ENCODE measurements at places on chromosomes 2 and 18.

- DNase-seq = no peak
Measured at GRCh38 chr2:241002275-241003046, 4.0 kb downstream of the SNED1 start.

- no peak for DNase-seq
Measured at GRCh38 chr2:223865124-223865523, 27.7 kb upstream of the AP1S3 start.

DNA sequence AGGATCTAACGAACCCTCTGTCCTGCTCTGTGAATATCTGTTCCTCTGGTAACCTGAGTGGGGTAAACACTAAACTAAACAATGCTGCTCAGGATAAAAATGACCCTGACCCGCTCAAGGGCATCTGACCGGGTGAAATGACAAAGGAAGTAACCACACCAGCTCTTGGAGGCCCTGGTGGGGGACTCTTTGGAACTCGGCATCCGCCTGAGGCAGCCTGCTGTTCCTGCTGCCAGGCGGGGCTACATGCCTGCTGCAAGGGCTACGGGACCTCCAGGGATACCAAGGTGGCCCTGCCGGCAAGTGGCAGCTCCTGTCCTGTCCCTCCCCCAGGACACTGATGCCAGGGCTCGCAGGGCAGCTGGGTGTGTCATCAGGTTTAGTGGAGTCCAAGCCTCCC, 273.3 kb downstream of the HDAC4 start:
- DNase-seq = no peak

GRCh38 chr18:10453806-10454680, at the start of gene APCDD1:
Gene APCDD1 (plus strand): TSS chr18:10454635. CDS start chr18:10454982, 347 bp downstream.
- no peak for DNase-seq

DNA sequence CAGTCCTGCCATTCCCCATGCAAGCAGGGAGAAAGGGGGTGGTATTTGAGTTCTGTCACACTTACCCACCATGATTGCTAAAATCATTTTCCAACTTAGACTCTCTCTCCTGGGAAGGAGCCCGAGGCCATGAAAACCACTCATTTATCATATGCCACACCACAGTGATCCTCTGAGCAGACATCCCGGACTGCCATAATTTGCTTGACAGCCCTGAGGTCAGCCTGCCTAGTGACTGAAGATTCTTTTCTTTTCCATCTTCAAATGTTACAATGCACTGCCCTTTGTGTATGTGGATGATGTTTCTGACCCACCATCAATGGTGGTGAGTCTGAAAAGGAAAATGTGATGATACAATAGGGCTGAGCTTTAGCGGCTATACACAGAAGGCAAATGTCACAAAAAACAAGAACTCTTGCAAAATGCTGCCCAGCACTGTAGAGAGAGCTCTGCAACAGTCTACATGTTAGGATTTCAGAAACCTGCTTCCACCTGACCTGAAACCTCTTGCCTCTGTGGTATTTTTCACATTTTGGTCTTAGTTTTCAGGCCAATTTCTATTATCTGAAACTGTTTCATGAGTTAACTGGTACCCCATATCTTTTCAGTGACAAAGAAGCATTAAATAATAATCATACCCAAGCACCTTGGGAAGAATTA, 272.8 kb downstream of the ZNF385B start:
- no peak for DNase-seq

DNA sequence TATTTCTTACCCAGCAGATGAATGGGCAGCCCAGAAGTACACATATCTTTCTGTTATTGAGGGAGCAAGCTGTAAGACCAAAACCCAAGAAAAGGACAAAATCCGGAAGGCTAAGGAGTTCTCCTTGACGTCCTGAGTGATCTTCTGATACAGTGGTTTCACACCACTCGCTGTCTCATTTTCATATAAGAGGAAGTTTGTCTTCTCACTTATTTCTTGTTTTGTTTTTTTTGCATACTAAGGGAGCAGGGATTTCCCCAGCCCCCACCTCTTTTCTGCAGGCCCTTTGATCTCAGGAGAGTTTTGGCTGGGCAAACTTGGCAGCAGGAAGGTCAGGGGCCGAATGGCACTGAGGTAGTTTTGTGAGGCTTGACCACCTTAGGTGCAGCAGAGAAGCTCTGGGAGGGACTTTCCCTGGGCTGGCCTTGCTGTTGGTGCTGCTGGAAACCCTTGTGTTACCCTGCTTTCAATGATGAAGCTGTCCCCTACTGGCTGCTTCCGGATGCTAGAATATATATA, 13.3 kb downstream of the CHRNA1 start:
- no peak for DNase-seq

GRCh38 chr2:151552287-151552686, 142.6 kb downstream of the RIF1 start:
- no peak for DNase-seq

GRCh38 chr2:39994151-39994550, 215.1 kb upstream of the THUMPD2 start:
- peak; percentile 30 for DNase-seq

GRCh38 chr2:169137924-169138323, 68.6 kb downstream of the DHRS9 start:
- no peak for DNase-seq

DNA sequence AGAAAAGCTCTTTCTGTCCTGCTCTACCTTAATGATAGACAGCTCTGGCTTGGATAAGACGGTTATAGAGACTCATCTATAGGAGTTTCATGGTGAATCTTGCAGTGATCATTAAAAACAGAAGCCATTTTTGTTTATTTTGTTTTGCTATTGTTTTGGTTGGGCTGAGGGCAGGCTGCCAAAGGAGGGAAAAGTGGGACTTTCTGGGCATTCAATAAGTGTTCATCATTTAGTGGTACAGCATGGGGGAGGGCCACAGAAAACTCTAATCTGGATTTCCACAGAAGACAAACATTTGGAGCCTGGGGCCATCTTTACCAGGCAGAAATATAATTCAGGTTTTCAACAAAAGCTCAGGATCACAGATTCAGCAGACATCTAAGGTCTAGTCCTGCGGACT, 62.4 kb upstream of the EFEMP1 start:
- DNase-seq = no peak

DNA sequence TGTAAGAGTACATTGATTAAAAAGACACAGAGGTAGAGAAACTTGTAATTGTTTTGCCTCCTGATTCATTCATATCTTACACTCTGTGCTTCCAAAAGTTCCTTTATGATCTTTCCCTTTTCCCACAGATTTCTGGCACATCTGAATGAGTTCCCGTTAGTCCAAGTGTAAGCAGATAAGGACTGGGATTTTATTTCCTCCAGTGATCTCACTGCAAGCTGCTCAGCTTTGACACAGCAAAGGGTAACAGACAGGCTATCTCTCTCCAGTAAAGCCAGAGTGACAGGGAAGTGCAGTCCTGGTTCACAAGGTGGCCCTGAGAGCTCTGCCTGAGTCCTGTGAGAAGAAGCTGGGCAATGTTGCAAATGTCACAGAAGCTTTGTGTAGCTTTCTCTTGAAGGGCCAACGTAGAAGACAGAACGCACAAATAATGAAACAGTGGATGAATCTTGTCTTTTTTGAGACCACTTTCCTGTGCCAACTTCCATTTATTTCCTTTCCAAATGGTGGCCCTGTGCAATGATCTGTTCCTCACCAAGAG, 32.5 kb upstream of the KCNE4 start:
- DNase-seq = no peak

GRCh38 chr18:29003194-29003593, 826.3 kb upstream of the CDH2 start:
- DNase-seq = no peak

DNA sequence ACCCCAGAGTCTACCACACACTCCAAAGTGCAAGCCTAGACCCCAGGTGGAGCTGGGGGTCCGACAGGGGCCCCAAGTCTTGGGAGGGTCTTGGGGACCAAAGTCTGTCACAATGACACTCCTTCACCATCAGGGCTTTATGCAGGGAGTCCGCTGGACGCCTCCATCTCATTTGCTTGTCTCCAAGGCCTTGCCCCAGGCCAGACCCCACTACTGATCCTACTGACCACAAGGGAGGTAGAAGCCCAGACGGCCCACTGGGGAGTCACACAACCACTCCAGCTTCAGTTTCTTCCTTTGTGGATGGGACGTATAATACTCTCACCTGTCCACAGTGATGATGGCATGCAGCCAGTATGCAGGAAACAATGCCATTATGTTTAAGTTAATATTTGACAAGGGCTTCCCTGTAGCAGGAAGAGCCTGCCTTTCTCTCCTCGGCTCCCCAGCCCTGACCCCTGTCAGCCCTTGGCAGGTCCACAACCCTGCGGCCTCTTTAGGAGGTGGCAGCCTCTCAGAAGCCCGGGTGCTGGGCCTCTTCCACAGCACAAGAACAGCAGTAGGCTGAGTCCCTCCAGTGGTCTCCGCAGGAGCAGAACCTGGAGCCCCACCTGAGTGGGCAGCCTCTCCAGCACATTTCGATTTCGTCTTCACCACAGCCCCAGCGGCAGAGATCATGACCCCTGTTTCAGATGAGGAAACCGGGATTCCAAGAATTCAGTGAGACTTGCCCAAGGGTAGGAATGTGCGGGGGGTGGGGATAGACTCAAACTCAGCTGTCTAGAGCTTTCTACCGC, 6.5 kb downstream of the BIN1 start:
- no peak for DNase-seq

DNA sequence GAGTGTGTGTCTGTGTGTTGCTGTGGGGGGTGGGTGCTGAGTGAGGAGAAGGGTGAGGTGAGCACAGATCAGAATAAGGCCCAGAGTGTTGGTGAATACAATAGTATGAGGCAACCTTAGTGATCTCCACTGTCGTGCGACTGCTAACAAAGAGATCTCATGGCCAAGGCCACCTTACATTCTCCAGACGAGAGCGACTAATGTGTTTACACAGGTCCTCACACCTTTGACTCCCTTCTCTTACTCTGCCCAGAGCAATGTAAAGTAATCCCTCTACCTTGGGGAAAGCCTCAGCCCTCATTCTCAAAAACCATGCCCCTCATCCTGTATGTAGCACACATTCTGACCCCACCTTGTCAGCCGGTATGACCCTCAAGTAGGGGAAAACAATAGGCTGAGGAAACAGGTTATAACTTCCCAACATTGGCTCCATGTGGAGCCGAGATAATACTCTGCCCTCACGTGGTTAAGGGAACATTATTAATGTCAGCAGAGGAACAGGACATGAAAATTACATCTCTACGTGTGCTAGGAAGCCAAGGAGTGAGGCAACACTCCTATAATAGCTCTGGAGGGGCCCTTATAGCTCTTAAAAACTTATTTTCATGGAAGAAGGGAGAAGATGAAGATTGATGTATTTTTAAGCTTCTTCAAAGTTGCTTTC, 323.0 kb upstream of the NT5C1B start:
- DNase-seq = no peak

- DNase-seq = no peak
Measured at GRCh38 chr2:28591711-28592335, 96.0 kb downstream of the PLB1 start.

GRCh38 chr2:101478181-101479001, 3.5 kb upstream of the RFX8 start:
- no peak for DNase-seq

- peak; percentile 36 for DNase-seq
Measured at GRCh38 chr2:133483181-133483580, 85.1 kb downstream of the NCKAP5 start.

GRCh38 chr2:129175051-129175450, 804.4 kb upstream of the RAB6C start:
- DNase-seq = no peak

- DNase-seq = no peak
Measured at GRCh38 chr2:15935189-15935588, 5.2 kb upstream of the MYCN start.

GRCh38 chr2:231429901-231430300, 34.4 kb downstream of the NCL start:
- no peak for DNase-seq

- no peak for DNase-seq
Measured at GRCh38 chr2:8304821-8305766, 376.8 kb upstream of the ID2 start.

DNA sequence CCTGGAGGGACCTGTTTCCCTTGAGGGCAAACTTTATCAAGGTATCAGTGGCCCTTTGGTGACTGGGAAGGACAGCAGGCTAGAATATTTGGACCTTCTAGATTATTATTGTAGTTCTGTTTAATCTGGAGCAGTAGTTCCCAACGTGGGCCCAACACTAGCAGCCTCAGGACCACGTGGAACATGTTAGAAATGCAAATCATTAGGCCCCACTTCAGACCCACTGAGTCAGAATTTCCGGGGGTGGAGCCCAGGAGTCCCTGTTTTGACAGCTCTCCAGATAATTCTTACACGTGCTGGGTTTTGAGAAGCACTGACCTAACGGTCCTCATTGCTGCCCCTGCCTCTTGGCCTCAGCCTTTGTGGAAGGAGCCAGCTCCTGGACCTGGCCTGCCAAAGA, 25.5 kb upstream of the DYNC2LI1 start:
- DNase-seq = no peak

DNA sequence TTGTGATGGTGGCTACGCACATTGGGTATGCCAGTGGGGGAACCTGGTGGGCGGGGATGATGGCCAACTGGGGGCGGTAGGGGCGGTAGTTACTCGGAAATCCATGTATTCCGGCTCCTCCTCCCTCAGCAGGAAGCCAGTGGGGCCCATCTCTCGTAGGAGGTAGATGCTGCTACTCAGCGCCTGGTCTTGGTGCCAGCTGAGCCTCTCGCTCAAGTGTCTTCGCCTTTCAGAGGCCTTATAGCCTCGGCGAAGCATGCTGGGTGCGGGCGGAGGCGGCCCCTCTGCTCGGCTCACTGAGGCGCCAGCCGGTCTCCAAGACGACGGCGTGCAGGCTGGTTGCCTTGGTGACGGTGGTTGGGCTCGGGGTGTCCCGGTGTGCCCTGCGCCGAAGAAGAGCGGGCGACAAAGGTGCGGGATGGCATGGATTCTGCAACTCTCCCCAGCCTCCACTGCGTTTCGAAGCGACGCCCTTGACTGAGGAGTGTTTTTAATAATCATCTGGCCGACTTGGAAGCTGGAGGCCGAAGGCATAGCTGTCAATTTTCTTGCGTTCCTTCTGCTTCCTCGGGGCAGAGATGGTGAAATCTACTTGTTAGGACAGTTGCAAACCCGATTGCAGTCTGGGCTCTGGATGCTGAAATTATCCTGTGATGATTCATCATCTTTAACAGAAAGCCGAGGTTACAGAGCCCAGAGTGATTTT, at the start of gene ZSWIM2:
TSS of gene ZSWIM2 (minus strand) at position 298 of the 706 bp plus-strand sequence. CDS start at position 258, 40 bp downstream.
- peak; percentile 76 for DNase-seq

DNA sequence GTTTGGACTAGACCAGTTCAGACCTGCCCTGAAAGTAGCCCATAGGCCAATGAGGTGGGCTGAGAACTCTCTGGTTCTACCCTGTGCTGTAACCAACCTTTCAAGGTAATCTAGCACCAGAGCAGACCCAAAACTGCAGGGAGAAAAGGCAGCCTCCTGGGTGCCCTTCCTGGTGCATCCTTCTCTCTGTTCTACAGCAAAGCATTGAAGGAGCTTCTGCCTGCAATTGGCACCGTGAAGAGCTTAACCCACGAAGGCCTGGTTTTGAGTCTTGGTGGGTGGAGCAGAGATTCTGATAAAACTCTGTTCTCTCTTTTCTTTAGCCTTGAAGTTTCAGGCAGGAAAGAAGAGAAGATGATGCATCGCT, 55.5 kb downstream of the LIPG start:
- DNase-seq = no peak

All from BJ (cell line).